Spleen (tissue), 13 donors: ENCODE measurements at places on chromosomes 16 and 17.
A peak's percentile ranks its signal among the peaks of the same experiment; 100 is the strongest.

DNA sequence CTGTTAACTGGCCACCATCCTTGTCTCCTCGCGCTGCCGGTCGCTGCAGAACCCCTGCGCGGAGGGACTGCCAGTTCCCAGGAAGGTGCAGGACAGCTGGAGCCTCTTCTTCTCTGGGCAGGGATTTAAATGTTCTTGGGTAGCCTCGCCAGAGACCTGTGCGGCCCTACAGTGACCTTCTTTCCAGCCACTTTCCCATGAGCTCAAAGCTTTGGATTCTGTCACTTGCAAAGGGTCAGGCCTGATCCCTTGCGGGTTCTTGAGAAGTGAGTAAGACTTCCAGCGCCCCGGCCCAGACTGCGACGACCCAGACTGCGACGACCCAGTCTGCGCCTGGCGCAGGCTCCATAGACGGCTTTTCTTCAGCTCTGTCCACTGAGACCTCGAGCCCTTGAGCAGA is 1.4 kb upstream of the SLFN5 start:
- peak; percentile 77 for DNase-seq

DNA sequence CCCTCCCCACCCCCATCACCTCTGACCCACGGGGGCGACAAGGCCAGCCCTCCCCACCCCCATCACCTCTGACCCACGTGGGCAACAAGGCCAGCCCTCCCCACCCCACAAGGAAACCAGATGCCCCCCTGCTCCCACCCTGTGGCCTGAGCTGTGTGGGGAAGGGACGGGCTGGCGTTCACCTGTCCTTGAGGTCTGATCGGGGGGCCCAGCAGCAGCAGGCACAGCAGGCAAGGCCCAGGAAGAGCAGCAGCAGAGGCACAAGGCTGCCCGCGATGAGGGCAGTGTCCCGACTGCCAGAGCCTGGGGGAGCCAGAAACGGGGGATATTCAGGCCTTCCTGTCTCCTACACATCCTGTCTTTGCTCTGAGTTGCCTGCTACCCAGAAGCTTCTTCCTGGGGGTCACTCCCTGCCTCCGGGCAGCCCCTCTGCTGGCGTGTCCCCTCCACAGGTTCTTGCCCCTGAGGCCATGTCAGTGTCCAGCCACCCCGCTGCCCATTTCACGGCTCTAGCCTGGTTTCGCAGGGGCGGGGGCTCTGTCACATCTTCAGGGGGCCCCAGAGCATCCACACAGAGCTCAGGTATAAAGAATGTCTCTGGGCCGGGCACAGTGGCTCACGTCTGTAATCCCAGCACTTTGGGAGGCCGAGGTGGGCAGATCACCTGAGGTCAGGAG is 6.8 kb downstream of the SCARF1 start:
- no peak for DNase-seq

GRCh38 chr17:80650751-80651518 is 106.3 kb downstream of the RPTOR start:
- DNase-seq = no peak

DNA sequence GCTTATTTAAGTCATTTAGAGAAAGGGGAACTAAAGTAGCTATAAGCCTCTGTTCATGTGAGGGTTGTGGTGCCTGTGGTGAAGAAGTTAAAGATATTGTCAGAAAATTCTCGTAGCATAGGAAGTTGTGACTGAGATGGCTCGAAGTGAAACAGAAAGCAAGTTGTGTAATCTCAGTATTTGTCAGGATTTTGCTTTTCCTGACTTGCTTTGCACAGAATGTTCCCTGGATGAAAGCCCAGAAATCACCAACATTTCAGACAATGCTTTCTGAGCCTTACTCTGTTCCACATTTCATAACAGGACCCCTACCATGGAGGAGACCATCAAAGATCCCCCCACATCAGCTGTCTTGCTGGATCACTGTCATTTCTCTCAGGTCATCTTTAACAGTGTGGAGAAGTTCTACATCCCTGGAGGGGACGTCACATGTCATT is 10.6 kb downstream of the CALCOCO2 start:
- DNase-seq = no peak

- no peak for DNase-seq
Measured at GRCh38 chr16:71344315-71344905, 14.1 kb upstream of the CALB2 start.

DNA sequence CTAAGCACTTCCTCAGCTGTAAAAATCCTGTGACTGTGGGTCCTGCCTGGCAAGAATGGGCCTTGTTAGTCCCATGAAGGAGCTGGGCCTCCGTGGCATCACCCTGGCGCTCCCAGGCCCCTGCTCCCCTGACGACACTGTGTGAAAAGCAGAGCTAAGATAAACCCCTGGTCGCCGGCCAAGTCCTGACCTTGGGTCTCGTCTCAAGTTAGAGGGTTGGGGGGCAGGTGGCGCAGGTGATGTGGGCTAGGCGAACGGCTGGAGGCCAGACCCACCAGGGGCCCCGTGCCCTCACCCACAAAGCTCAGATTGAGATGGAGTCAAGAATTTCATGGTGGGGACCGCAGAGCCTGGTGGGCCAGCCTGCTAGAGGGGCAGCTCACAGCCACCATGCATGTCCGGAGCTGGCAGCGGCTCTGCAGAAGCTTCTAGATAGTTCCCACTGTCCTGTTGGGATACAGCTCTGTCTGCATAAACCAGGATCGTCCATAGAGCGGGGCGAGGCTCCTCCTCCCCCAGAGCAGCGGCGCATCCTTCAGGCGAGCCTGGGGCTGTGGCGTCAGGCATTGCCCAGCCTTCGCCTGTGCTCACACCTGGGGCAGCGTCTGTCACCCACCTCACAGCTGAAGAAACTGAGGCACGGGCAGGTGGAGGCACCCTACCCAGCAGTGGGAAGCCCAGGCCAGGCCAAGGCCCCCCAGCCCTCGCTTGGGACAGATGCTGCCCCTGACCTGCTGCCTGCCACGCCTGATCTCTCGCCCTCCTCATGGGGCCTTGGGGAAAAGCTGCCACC is 12.0 kb downstream of the CYBC1 start:
- peak; percentile 75 for DNase-seq

- no peak for DNase-seq
Measured at GRCh38 chr16:50884066-50884860, 142.4 kb downstream of the CYLD start.

GRCh38 chr17:13940858-13941665 is 128.2 kb upstream of the COX10 start:
- DNase-seq = no peak

- peak; percentile 97 for DNase-seq
Measured at GRCh38 chr16:53434377-53435065, at the start of gene RBL2. Gene RBL2 (plus strand): TSS chr16:53434471. CDS start chr16:53434557, 86 bp downstream.

DNA sequence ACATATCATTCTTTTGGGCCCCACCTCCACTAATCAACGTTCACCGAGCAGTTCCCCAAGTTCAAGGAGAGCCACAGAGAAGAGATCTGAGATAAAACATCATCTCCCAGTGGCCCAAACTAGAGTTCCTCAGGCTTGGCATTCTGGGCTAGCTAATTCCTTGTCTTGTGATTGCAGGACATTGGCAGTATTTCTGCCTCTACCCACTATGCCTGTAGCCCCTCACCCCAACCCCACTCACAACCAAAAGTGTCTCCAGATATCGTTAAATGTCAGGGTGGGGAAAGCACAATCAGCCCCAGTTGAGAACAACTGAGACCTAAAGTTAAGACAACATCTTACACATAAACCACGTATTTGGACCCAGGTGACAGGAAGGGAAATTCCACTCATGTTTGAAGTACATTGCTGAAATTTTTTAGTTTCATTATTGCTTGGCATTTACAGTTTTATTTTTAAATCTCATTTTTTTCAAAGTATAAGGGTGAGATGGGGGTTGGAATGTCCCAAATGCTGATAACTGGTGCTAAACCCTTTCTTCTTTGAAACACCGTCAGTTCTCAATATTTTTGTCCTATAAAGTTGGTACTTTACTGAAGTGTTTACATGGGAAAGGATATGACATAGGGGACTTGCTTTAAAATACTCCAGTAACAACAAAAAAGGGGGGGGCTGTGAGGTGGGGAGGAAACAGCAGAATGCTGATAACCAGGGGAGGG is 13.6 kb downstream of the ZC3H7A start:
- no peak for DNase-seq

DNA sequence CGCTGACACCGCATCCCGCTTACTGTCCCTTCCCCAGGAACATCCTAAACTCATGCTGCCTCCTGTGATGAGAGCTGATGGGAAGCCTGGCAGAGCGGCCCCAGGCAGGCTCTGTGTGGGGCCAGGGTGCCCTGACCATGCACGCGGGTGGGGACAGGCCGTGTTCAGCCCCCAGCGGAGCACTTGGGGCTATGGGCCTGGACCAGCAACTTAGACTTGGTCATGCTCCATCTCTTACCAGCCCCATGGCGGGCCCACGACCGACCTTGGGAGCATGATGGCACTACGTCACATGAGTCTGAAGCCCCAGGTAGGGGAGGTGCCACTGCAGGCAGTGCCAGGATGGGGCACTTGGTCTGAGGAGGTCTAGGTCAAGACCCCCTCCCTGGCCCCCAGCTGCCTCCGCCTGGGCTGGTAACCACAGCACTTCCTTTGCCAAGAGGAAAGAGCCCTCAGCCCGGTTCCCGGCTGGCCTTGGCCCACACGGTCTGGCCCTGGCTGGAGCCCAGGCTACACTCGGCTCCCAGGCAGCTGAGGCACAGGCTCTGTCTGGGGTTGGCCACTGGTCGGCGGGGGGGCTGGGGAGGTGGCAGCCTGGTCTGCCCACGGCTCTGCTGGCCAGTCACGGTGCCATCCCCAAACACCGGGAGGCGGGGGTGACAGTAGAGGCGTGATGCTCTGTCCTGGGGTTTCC is 25.7 kb downstream of the BAHCC1 start:
- DNase-seq = no peak

DNA sequence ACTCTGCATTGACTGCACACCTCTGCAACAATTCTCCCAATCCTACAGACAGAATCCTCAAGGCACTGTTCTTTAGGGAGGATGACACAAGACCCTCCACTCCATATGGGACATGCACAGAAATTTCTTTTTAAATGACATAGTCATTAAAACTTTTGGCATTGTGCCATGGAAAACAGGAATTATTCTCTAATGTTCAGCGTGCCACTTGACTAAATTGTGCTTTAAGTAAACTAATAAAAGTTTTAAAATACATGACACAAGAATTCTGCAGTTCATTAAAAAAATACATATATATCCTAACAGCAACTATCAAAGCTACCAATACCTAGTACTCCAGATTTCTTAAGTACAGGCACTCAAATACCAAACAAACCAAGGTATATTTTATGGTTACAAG is 16.0 kb downstream of the CEP112 start:
- no peak for DNase-seq

DNA sequence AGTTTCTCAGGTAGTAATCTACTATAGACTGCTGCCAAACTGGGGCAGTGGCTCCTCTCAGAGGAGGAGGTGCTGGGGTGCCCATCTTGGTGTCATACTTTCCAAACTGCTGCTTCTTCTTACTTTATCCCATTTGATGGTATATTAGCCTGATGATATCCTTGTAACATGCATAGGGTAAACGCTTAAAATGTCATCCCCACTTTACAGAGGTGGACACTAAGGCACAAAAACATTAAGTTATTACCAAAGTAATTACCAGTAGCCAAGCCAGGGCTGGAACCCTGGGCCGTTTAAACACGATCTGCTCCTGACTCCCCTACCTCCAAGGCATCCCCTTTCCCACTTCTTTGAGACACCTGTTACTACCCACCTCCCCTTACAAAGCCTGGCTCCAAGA is 37.8 kb upstream of the CSNK2A2 start:
- no peak for DNase-seq

DNA sequence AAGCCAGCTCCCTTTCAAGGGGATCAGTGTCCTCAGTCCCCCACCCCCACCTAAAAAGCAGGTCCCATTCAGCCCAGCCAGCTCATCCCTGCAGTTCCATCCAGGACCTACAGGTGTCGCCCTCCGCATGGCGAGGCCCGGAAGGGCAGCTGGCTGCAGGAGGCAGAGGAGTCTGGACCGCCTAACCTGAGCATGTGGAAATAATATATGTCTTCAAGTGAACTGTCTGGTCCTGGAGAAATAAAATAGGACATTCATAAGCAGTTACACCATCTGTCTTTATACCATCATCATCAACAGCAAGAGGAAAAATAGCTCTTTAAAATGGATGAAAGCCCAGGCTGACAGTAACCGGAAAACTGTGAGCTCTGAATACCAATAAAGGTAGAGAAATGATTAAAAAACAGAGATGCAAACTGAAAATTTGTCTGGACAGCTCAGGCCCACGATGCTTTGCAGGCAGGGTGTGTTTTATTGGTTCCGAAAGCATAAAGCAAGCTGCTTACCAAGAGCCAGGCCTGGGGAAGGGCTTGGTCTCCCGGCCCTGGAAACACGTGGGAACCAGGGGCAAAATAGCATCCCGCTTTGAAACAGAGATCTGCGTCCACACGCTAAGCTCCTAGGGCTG is 215.2 kb downstream of the ZFHX3 start:
- peak; percentile 93 for DNase-seq

DNA sequence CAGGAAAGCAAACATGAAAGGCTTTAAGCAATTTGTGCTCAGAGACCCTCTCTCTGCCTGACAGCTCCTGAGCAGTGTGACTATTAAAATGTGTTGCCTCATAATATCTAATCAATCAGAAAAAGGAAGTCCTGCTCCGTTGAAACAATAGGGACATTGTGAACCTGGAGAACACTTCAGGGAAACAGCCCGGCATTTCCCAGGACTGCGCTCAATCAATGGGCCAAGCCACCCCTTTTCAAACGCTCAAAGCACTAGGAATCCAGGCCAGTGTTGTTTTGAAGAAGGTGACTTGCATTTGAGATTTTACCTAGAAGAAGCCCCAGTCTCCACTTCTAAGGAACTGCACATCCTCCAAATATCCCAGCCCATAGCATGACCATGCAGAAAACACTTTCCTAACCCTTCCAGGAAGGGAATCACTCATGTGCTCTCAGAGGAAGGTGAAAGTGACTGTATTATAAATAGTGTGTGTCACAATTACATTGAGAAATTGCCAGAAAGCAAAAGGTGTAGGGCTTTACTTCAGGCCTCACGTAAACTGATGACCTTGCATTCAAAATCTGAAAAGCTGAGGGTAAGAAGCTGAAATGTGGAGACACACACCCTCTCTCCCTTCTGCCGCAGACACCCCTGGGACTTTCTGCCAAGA is 19.4 kb downstream of the CDRT4 start:
- DNase-seq = no peak
